ENCODE measurements at places on chromosomes 3 and 15.
A peak's percentile ranks its signal among the peaks of the same experiment; 100 is the strongest.

GRCh38 chr3:10356461-10356981 lies 35.6 kb upstream of the SEC13 start:
- DNase-seq, result no peak

DNA sequence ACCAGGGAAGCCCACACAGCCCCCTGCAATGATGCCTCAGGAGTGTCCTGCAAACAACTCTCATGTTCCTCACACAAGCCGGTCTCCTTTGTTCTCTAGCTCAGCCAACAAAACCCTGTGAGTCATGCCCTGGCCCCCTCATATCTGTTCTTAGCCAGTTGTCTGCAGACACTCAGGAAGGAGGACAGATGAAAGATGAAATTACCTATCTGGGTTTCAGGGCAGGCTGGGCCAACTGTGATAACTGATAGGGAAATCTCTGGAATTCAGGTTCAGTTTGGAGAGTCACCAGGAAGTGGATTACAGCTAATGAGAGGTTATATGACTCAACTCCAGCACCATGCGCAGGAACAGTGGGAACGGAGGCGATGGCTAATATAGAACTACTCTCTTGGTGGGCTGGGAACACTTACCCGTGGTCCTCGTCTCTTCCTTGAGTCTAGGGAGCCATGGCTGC lies 352.0 kb upstream of the ADAMTS9 start:
- DNase-seq, result no peak

GRCh38 chr15:98567951-98568350 lies 80.4 kb upstream of the IGF1R start:
- DNase-seq, result no peak

DNA sequence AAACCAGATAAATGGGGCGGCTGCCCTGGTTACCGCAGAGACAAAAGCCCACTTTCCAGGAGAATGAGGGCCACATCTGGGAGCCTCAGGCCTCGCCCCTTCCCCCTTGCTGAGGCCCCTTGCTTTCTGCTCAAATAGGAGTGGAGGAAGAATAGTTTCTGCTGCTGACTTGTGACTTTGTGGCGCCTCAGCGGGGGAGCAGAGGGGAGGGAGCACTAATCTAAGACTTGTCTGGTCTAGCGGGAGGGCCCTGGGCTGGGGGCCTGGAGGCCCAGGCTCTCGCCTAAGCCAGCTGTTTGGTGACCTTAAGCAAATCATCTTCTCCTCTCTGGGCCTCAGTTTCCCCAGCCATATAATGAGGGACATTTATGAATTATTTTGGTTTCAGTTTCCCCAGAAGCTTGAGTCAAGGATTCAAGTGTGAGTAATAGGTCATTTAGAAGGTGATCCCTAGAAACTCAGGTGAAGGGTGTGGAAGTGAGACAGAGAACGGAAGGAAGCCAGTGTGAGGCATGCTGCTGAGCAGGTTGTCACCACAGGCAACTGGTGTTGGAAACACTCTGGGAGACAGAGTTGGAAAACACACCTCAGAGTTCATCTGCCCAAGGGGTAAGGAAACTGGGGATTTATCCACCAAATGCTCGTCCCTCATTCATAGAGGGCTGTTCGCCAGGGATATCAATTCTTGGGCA lies 25.9 kb upstream of the SMAD3 start:
- DNase-seq, result no peak

- DNase-seq, result peak; percentile 32
Measured at GRCh38 chr3:101065962-101066361, 72.7 kb upstream of the ABI3BP start.

- no peak for DNase-seq
Measured at GRCh38 chr3:162933656-162934055, 1437.0 kb downstream of the OTOL1 start.

DNA sequence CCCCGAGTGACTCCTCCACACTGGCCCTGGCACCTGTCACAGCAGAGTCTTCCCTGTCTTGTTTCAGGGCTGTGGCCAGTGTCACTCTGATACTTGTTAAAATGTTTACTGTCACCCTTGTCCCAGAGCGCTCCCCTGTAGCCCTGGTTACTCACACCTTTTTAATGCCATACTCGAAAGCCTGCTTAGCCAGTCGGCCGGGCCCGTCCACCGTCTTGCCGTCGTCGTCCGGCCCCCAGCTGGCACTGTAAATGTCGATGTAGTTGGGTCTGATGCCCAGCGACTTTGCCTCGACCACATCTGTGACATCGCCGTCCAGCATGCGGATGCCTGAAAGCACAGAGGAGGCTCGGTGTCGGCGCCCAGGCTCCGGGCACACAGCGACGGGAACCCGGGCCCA lies 91.3 kb downstream of the PCSK6 start:
- DNase-seq, result no peak

DNA sequence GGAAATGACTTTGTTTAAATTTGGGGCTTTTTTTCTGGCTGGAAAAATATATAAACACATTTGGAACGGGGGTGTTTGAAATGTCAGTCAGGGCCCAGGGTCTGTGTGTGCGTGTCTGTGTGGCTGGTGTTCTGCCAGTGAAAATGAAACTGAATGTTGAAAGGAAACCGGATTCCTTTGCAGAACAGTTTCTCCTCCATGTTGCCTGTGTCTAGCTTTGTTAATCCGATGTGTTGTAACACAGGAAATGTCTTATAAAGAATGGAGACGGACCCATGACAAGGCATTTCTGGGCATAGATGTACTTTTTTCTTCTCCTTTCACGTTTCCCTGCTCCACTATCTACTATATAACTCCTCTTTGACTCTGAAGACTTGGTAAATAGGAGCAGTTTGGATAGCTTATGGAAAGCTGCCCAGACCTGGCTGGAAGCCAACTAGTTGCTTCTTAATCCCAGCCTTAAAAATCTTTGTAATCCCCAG lies 2.8 kb downstream of the SQOR start:
- peak; percentile 71 for DNase-seq

DNA sequence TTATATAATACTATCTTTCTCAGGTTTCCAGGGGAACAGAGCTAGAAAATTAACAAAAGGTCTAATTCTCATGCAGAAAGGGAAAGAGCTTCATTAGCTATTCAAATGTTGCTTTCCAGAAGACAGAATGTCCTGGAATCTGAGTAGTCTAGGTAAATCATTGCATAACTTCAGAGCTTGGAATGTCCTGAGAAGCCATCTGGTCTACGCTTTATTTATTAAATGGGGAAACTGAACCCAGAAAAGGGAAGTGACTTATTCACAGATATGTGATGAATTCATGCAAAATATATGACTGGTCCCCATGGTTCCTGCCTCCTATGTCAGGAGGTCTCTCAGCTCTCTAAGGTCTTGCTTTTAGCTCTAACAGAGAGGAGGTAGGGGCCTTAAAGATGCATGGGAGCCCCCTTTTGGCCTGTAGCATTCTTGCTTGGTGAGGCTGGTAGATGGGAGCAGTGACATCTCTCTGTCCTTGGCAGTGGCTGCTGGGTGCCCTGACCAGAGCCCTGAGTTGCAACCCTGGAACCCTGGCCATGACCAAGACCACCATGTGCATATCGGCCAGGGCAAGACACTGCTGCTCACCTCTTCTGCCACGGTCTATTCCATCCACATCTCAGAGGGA lies 99.2 kb downstream of the CEMIP start:
- no peak for DNase-seq

GRCh38 chr3:131502530-131503319 lies at the start of gene MRPL3:
Gene MRPL3 (minus strand): TSS chr3:131502971. CDS start chr3:131502821, 150 bp downstream.
- peak; percentile 68 for DNase-seq

DNA sequence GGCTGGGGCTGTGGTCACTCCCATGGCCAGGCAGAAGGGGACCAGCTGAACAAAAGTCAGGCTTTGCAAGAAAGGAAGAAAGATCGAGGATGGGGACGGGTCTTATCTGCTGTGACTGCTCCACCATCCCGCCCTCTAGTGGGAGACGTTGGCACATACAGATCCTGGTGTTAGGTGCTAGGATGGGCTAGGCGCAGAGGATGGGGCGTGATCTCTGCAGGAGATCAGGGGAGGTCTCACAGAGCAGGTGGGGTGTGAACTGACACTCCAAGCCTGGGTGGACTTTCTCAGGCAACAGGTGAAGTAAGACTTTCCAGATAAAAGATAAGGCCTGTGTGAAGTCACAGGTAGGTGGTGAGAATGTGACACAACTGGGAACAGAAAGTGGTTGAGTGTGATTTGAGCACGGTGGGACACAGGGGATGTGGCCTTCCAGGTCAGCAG lies 141.9 kb upstream of the SMAD3 start:
- no peak for DNase-seq

DNA sequence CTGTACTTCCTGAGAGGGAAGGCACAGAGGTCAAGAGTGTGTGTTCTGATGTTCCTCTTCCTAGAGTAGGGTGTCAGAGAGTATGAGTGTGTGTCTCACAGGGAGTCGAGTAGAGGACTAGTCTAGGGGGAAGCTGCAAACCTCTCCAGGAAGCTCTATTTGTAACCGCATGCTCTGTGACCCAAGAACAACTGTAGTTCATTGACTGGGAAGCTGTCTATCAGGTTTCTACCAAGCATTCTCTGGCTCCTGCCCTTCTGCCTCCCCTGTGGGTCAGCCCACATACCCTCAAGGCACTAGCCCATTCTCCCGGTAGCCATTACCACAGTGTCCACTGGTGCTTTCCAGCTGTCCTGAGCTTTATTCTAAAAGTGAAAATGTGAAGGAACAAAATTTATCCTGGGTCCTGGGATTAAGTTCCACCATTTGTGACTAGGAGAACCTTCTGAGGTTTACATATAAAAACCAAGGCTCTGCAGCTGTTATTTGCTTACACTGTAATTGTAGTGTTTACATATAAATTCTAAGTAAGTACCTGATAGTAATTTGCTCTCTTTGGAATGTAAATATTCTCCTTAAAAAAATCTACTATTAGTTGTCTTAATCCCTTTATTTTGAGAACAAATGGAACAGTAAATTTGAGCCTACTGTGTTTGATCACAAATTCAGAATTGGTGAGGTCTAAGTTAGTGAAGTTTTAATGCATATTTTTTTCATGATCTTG lies 40.7 kb downstream of the MYRIP start:
- DNase-seq, result no peak

GRCh38 chr15:58839485-58839884 lies 68.4 kb downstream of the MINDY2 start:
- DNase-seq, result peak; percentile 16
